Activated CD4-positive, alpha-beta T cell treated with anti-CD3 and anti-CD28 coated beads for 36 hours (primary cell): ENCODE measurements at places on chromosomes 13 and 19. TPM values are rescaled to one million over a fixed set of nuclear protein-coding genes. Genes with fewer than 3 reads are reported as not detected.

Gene MBD3L4
- not detected for total RNA-seq

Gene DZIP1
- total RNA-seq: 0.39 TPM

Gene KIR2DL4
- not detected for total RNA-seq

Gene CYP4F3
- total RNA-seq: 0.19 TPM

Gene RPL36
- total RNA-seq: 1,452 TPM

Gene DAND5
- 0.21 TPM for total RNA-seq
